Fibroblast of the aortic adventitia (primary cell): ENCODE measurements at places on chromosomes 2 and 18.
A peak's percentile ranks its signal among the peaks of the same experiment; 100 is the strongest.

GRCh38 chr18:22826726-22827125, 106.4 kb upstream of the RBBP8 start:
- peak; percentile 43 for DNase-seq

GRCh38 chr2:11058129-11058528, 97.1 kb upstream of the SLC66A3 start:
- no peak for DNase-seq

DNA sequence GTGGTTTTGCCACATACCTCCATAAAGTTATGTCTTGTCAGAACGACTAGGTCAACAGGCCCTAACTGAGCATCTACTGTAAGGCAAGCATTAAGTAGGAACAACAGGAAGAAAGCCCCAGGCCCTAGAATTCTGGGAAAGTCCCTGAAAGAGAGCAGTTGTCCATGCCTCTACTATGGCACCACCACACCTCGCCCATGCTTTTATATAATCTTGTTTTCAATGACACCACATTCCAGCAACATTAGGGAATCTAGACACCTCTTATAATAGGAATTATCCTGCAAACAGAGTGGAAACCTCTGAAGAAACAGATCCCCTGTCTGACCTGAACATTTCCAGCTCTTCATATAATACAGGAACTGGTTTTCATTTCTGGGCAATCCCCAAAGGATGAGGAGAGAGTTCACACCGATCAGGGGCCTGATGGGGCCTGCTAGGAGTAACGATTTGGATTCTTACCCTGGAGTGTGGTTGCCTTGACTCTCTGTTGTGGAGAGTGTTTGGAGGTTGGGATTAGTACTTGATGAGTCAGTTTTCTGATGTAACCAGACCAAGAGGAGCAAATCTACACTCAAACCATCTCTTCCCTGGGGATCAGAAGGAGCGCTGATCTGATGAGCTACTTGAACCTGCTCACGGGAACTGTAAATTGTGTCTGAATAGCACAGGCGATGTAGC, 31.9 kb upstream of the CEP68 start:
- DNase-seq: peak; percentile 89

GRCh38 chr2:158965641-158966040, 2.8 kb upstream of the TANC1 start:
- DNase-seq: no peak

GRCh38 chr2:72989770-72990556, 72.6 kb downstream of the EMX1 start:
- peak; percentile 16 for DNase-seq

DNA sequence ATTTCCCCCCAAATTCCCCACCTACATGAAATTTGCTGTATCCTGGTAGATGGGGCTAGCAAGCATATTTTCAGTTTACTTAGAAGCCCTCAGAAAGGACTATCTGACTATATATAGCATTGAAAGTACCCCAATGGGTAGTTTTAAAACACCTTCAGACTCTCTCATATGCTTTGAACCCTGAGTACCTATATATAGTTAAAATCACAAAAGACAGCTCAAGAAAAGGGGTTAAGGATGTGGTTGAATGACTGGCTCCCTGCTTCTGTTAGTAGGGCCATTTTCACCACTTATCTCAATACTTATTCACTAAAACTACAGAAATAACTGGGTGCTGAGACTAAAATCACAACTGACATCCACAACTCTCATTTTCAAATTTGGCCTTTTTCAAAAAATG, 18.5 kb downstream of the WDPCP start:
- no peak for DNase-seq

DNA sequence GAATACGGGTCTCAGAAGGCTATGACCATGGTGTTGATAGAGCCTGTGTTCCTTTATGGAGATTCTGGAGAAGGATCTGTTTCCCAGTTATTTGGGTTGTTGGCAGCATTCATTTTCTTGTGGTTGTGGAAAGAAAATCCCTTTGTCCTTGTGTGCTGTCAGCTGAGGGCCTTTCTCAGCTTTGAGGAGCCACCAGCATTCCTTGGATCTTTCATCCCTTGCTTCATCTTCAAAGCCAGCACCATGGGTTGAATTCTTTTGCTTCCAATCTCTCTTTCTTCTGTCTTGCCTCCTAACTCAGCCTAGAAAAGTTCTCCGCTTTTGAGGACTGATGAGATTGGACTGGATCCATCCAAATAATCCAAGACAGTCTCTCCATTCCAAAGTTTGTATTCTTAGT, 103.2 kb upstream of the MMADHC start:
- peak; percentile 23 for DNase-seq

DNA sequence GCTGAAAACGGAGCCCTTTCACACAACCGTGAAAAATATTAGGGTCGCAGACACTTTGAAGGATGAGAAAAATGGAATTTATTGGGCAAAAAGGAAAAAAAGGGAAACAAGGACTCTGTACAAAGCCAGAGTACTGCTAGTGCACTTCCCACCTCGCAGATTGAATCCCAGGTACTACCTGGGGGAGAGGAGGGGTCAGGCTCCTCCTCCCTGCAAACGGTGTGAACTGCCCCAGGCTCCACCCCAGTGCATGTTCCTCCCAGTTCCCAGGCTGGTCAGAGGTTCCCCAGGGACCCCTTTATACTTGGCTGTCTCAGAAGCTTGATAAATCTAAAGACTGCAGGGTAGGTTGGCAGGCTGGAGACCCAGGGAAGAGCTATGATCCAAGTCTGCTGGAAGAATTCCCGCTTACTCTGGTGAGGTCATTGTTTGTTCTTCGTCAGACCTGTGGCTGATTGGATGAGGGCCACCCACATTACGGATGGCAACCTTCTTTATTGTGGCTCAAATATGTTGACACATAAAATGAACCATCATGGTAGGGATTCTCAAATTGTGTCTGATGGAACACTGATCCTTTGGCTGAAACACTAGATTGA, 290.4 kb upstream of the POU3F3 start:
- no peak for DNase-seq

DNA sequence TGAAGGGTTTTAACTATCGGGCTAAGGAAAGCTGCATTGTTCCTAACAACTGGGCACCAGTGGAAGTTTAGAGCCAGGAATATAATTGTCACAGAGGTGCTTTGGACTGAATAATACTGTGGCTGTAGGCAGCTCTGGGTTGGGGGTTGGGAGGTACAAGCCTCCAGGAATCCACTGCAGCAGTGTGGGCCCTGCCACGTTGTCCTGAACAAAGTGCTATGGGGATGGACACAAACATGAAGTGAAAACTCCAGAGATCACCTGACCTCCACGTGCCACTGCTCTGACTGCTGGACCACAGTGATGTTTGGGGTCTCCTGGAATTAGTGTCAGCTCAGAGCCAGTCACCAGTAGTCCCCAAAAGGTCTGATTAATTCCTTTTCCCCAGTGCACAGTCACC, 110.9 kb downstream of the BCL2 start:
- DNase-seq: no peak

DNA sequence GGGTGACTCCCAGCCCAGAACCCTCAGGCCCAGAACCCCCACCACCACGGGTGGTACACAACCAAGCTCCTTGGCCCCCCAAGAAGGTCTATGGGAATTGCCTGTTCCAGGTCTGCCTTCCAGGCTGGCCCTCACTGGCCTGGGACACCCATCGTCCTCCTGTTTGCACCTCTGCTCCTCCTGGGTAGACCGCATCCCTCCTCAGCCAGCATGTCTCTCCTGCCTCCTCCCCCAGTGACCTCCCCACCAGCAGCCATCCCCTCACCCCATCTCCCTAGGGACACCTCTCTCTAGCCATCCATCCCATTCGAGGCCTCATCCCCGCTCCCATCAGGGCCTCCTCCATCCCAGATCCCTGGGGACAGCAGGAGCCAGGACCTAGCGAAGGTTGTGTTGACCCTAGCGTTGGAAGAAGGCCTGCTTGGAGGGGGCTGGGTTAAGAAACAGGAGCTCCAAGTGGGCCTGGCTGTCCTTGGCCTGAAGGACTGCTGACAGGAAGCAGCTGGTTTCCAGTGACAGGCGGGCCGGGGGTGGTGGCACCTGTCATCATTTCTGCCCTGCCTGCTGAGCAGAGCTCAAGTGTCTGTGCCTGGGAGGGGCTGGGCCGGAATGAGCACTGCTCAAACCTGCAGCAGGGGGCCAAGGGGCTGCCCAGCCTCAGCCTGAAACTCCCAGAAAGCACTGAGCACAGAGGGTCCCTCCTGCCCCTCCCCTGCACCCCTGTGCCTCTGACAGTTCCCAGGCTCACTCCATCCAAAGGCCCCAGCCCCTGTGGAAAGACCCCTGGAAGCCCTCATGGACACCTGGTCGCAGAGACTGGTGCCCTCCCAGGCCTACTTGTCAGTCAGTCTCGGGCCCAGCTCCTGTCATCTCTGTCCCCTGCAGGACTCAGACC, 96.0 kb upstream of the OTOS start:
- DNase-seq: no peak

GRCh38 chr2:204180649-204181048, 244.1 kb downstream of the ICOS start:
- DNase-seq: no peak

GRCh38 chr2:105261061-105261460, 19.5 kb downstream of the GPR45 start:
- peak; percentile 78 for DNase-seq

GRCh38 chr18:71020342-71021029, 731.6 kb downstream of the SOCS6 start:
- peak; percentile 73 for DNase-seq

DNA sequence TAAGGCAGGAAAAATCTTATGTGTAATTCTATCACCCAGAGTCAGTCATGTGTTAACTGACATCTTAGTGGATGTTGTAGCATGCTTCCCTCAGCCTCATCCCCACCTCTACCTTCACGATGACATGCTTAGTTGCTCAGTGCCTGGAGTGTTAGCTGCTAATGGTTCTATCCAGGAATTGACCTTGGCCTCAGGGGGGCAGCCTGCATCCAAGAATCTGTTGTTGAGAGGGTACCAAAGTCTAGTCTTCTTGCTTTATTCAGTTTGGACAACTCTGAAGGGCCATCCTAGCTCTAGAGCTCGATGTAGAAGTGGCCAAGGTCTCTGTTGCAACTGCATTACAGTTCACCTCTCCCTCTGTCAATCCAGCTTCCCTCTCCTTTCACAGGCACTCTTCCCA, 61.2 kb downstream of the ACYP2 start:
- DNase-seq: peak; percentile 66

DNA sequence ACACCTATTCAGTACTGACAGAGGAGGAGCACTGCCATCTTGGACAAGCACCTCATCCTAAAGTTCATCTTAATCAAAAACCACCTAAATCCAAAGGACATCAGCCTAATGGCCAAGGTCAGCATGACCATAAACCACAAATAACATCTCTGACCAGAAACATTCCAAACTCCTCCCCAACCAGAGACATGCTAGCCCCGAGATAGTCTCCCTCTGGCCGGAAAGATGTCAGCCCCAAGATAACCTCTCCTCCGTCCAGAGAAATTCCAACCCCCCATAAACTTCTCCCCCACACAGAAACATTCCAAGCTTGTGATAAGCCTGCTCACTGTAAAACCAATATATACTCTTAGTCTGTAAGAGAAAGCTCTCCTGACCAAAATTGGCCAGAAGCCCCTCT, 260.6 kb downstream of the CLIP4 start:
- no peak for DNase-seq

- DNase-seq: peak; percentile 83
Observed at GRCh38 chr2:28616396-28616999, 120.6 kb downstream of the PLB1 start.

DNA sequence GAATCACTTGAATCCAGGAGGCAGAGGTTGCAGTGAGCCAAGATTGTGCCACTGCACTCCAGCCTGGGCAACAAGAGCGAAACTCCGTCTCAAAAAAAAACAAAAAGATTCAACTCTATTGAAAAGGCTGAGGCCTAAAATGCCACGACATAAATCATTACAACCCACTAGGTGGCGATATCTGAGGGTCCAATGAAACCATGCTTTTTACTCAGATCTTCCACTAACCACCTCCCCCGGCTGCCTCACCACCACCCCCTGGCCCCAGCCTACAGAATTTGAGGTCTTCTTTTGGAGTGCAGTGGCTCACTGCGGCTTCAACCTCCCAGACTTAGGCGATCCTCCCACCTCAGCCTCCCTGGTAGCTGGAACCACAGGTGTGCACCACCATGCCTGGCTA, 57.5 kb downstream of the AP1S3 start:
- peak; percentile 55 for DNase-seq

GRCh38 chr2:25201265-25201664, 32.9 kb upstream of the POMC start:
- DNase-seq: no peak

- peak; percentile 30 for DNase-seq
Observed at GRCh38 chr2:124804014-124804940, 779.2 kb downstream of the CNTNAP5 start.

DNA sequence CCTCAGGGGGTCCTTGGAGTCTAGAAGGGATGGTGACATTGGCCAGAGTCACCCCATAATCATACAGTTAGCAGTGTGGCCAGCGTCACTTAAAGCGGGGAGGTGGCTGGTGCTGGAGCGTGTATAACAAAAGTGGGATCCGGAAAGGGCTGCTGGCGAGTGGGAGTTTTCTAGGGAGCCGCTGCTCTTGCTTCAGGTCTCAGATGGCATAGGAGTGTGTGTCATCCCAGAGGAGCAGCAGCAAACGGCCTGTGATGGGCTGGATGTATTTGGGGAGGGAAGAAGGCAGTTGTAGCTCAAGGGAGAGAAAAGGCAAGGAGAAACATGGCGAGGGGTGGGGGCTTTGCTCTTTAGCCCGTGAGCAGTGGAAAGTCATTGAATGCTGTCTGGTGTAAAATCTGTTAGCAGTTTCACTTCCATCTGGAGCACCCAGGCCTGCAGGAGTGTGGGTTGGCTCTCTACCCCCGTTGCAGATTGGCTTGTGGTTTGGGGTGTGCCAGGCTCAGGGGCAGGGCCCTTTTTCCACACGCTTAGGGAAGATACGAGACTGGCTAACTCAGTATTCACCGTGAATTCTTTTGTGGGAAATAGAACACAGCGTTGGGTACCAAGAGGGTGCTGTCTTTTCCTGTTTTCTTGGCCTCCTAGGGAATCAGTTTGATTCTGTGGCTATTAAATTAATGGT, 120.5 kb downstream of the AGAP1 start:
- DNase-seq: peak; percentile 45

- no peak for DNase-seq
Observed at GRCh38 chr18:65415098-65415497, 335.7 kb upstream of the CDH7 start.

GRCh38 chr2:20576598-20577115, 74.2 kb downstream of the HS1BP3 start:
- DNase-seq: no peak

GRCh38 chr2:11187731-11188130, 32.5 kb downstream of the SLC66A3 start:
- no peak for DNase-seq

GRCh38 chr2:6831229-6831628, 34.5 kb downstream of the CMPK2 start:
- DNase-seq: no peak

DNA sequence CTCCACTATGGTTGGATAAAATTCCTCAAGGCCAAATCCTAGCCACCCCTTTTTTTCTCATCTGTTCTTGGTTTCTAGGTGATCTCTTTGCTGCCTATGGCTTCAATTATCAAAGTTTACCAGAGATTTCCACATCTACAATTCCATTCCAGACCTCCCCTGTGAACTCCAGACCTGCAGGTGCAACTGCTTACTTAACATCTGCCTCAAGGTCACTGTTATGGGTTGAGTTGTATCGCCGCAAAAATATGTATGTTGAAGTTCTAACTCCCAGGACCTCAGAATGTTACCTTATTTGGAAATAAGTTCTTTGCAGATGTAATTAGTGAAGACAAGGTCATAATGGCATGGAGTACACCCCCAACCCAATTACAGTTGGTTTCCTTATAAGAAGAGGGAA, 60.4 kb upstream of the SOS1 start:
- no peak for DNase-seq
